ENCODE measurements at places on chromosomes 5 and 9. TPM values are rescaled to one million over a fixed set of nuclear protein-coding genes. Genes with fewer than 3 reads are reported as not detected.

DNA sequence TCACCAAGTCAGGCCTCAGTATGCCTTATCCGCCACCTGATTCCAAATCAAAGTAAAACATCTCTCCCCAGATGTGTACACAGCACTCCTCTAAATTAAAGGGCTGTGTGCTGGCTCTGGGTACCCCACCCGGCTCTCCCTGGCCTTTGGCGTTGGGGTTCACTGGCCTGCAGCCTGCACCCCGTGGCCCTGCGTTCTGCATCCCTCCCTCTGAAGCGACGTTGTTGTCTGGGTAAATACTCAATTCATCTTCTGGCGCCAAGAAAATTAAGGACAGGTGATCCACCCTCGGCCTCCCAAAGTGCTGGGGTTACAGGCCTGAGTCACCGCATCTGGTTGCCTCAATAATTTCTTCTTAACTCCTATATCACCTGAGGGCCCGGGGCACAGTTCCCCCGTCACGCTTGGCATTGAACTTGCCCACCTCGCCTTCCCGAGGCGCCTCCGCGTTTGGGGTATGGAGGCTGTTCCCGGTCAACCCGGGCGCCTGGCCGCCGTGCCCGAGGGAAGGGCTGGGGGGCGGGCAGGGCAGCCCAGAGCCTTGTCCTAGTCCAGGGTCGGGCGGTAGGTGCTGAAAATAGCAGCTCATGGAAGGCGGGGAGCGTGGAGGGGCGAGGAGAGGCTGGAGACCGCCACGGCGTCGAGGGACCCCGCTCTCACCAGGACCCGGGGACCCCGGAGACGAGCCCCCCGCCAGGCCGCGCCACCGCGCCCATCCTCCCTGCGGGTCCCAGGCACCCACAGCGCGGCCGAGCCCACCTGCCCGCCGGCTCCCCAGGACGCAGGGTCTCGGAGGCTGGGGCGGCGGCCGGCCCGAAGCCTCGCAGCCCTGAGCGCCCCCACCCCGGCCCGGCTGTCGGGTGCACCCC, 531 bp downstream of the ABO start:
- no peak overlapping the region for H3K4me3 ChIP-seq
- no peak overlapping the region for H3K27ac ChIP-seq
- H3K36me3 ChIP-seq: no peaks in the 10 kb centered on the region
- no peak for DNase-seq

DNA sequence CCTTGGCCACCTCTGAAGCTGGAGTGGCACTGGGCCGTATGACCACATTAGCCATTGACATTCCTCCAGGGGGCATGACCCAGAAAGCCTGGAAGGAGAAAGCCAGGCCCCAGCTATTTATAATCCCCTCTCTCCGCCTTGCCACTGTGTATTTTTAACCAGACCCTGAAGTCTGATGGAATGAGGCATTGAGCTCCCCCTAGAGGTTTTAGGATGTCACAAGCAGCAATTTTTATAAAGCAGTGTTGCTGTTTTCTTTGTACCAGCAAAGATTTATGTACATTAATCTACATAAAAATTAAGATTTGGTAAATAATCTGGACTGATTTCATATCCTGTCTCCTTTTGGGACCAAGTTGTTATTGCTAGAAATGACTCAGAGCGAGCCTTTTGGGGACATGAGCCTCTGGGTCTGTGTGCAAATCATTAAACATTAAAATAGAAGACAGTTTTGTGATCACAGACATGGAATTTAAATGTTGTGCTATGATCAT, 127.1 kb downstream of the TRIO start:
- H3K4me1 ChIP-seq: peaks cover 10% of the 10 kb centered on the region
- no peak overlapping the region for H3K27ac ChIP-seq
- H3K4me3 ChIP-seq: no peak overlapping the region
- H3K36me3 ChIP-seq: no peaks in the 10 kb centered on the region
- no peaks in the 10 kb centered on the region for H3K27me3 ChIP-seq

- H3K4me1 ChIP-seq: no peaks in the 10 kb centered on the region
- H3K36me3 ChIP-seq: peaks cover 3% of the 10 kb centered on the region
- no peaks in the 10 kb centered on the region for H3K27me3 ChIP-seq
- no peak overlapping the region for H3K27ac ChIP-seq
- DNase-seq: no peak
Observed at GRCh38 chr5:131496400-131496713, 138.7 kb downstream of the RAPGEF6 start.

DNA sequence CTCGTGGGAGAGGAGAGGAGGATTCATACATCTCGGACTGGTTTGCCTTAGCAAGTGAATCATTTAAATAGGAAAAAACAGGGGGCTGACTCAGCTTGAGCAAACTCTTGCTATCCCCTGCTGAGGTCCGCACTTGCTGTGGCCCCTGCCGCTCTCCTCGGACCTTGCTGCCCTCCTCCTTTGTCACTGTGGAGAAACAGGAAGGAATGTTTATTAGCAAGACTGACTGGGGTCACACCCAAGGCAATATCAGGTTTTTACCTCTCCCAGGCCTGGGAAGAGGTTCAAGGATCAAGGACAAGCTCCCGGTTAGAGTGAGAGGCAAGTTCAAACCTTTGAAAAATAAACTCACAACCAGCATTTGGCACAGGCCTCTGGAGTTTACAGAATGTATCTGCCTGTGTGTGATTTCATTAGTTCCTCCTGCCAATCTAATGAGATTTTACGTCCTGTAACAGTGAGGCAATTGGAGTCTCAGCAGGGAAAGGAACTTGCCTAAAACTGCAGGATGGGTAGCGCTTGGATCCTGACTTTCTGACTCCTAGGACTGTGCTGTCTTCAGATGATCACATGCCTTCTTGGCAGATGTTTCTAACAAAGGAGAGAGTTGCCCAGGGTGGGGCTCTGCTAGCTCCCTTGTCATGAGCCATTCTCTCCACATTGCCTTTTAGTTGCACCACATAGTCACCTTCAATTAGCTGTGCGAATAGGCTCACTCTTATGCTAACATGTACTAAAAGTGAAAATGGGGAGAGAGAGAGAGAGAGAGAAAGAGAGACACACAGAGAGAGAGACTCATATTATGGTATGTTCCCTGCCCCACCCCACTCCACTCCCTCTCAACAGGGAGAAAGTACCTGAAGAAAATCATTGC, 108.6 kb upstream of the CDKN2B start:
- DNase-seq: no peak
- no peaks in the 10 kb centered on the region for H3K4me1 ChIP-seq
- no peaks in the 10 kb centered on the region for H3K27me3 ChIP-seq
- no peaks in the 10 kb centered on the region for H3K36me3 ChIP-seq
- H3K27ac ChIP-seq: no peak overlapping the region

Gene ARHGEF37
- total RNA-seq: 18.0 TPM

- no peak for DNase-seq
- no peaks in the 10 kb centered on the region for H3K4me1 ChIP-seq
- H3K27me3 ChIP-seq: no peaks in the 10 kb centered on the region
- H3K27ac ChIP-seq: no peak overlapping the region
Observed at GRCh38 chr9:69919461-69920061, 98.9 kb downstream of the CFAP95 start.

GRCh38 chr5:51242456-51242855, 140.8 kb upstream of the ISL1 start:
- no peaks in the 10 kb centered on the region for H3K4me1 ChIP-seq
- no peak for DNase-seq
- H3K27me3 ChIP-seq: no peaks in the 10 kb centered on the region
- no peak overlapping the region for H3K27ac ChIP-seq

DNA sequence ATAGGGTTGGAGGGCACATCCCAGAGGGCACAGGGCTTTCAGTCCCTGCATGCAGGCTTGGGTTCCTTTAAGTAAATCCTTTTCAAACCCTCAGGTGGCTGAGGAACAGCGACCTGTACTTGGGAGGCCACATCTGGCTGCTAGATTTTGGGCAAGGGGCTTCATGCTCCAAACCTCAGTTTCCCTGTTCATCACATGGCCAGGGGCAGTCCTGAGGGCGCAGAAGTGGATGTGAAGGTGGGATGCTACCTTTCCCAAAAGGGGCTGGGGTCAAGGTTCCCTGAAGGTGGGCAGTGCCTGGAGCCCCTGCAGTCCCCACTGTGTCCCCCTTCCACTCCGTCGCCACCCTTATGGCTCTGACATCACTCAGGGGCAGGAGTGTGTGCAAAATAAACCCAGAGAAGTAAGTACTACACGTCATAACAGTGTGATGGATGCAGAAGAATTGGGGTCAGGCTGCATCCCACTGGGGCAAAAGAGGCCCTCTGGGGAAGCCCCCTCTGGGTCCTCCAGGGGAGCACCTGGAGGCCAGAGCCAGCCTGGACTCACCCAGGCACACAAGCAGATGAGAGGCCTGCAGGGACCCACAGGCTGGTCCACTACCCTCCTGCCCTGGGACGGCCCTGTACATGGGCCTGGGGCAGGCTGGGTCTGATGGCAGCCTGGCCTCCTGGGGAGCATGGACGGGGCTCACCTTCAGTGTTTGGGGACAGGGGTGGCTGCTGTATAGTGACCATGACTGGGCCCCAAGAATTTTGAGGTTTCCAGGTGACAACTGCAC, 1.9 kb upstream of the CARD19 start:
- H3K4me3 ChIP-seq: no peak overlapping the region
- peak; percentile 53 for DNase-seq
- no peaks in the 10 kb centered on the region for H3K36me3 ChIP-seq
- H3K27me3 ChIP-seq: no peaks in the 10 kb centered on the region
- peak overlapping the region; percentile 28 for H3K27ac ChIP-seq

Gene WDR31
- total RNA-seq: 1.1 TPM

- H3K27ac ChIP-seq: no peak overlapping the region
- H3K4me1 ChIP-seq: no peaks in the 10 kb centered on the region
- no peak for DNase-seq
- H3K4me3 ChIP-seq: no peak overlapping the region
Observed at GRCh38 chr5:139446956-139447779, 7.8 kb upstream of the DNAJC18 start.

Gene RMI1
- 2.9 TPM for total RNA-seq

Gene DMRT1
- total RNA-seq: not detected

Gene WNT8A
- total RNA-seq: not detected

DNA sequence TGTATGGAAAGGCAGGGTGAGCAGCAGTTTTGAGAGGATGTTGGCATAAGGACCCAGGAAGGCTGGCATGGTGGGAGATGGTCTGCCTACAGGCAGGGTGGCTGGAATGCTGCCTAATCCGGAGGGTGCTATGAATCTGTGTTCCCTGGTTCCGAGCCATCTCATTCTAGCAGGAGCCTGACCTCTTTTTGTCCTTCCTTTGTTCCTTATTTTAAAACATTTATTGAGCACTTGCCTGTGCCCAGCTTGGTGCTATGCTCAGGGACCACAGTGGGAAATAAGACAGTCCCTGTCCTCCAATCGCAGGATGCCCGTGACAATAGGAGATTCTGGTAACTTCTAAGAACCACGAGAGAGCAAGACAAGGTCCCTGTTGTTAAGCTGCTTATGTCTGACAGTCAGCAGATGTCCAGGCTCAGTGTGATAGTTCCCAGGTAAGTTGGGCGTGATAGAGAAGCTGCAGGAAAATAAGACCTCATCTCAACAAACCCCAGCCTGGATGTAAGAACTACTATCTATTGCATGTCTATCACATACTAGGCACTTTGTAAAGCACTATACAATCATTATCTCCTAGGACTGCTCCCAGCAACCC, 9.1 kb upstream of the ZBTB34 start:
- no peaks in the 10 kb centered on the region for H3K36me3 ChIP-seq
- no peak overlapping the region for H3K4me3 ChIP-seq
- no peak overlapping the region for H3K27ac ChIP-seq

GRCh38 chr9:113301548-113301947, 1.6 kb downstream of the RNF183 start:
- no peaks in the 10 kb centered on the region for H3K4me1 ChIP-seq
- DNase-seq: no peak
- H3K4me3 ChIP-seq: no peak overlapping the region

DNA sequence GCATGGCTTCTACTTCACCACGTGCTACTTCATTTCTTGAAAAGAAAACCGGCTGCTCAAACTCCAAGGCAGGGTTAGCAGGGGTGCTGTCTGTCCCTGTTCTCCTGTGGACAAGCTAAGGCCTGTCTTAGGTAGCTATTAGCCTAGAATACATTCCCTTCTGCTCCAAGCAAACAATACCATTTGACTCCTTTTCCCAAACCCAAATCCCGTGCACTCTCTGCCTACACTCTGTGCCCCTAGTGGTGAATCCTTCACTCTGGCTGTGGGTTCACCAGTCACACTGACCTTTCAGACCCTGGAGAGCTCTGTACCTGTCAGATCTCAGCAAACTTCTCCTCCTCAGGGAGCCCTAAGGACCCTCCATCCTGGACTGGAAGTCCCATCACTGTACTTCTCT, 211.6 kb downstream of the SLIT3 start:
- H3K4me1 ChIP-seq: no peaks in the 10 kb centered on the region
- H3K27me3 ChIP-seq: no peaks in the 10 kb centered on the region
- peaks cover 2% of the 10 kb centered on the region for H3K36me3 ChIP-seq
- no peak overlapping the region for H3K4me3 ChIP-seq
- no peak for DNase-seq

- H3K27ac ChIP-seq: peak overlapping the region; percentile 99
- peak; percentile 95 for DNase-seq
- H3K4me3 ChIP-seq: no peak overlapping the region
- no peaks in the 10 kb centered on the region for H3K4me1 ChIP-seq
- H3K27me3 ChIP-seq: no peaks in the 10 kb centered on the region
Observed at GRCh38 chr9:34992376-34992951, 2.9 kb downstream of the DNAJB5 start.

- DNase-seq: no peak
- H3K4me1 ChIP-seq: no peaks in the 10 kb centered on the region
- no peak overlapping the region for H3K27ac ChIP-seq
- no peaks in the 10 kb centered on the region for H3K36me3 ChIP-seq
- H3K4me3 ChIP-seq: no peak overlapping the region
Observed at GRCh38 chr5:14574096-14574495, 7.5 kb upstream of the OTULINL start.

Gene FGD3
- total RNA-seq: 8.6 TPM

Gene CTXN3
- total RNA-seq: not detected

Gene SLCO6A1
- 0.75 TPM for total RNA-seq

- peak within 1 kb of the TSS; percentile 83 for H3K4me3 ChIP-seq
- H3K4me1 ChIP-seq: peaks cover 2% of the 10 kb centered on the region
Observed at GRCh38 chr9:121267689-121268597, at the start of gene GSN. Gene GSN (plus strand): TSS chr9:121268162. CDS start chr9:121301972, 33,810 bp downstream.
